ENCODE measurements at places on chromosomes 16 and 17.

GRCh38 chr17:17359271-17359670 lies 56.1 kb downstream of the NT5M start:
- no peak for DNase-seq

- DNase-seq: no peak
These were observed 37.7 kb downstream of the LYRM9 start for GRCh38 chr17:27855454-27855853.

GRCh38 chr16:50273888-50274325 lies 7.6 kb downstream of the ADCY7 start:
- no peak for DNase-seq

- no peak for DNase-seq
These were observed 205.1 kb upstream of the ELAC2 start for GRCh38 chr17:13222975-13223374.

DNA sequence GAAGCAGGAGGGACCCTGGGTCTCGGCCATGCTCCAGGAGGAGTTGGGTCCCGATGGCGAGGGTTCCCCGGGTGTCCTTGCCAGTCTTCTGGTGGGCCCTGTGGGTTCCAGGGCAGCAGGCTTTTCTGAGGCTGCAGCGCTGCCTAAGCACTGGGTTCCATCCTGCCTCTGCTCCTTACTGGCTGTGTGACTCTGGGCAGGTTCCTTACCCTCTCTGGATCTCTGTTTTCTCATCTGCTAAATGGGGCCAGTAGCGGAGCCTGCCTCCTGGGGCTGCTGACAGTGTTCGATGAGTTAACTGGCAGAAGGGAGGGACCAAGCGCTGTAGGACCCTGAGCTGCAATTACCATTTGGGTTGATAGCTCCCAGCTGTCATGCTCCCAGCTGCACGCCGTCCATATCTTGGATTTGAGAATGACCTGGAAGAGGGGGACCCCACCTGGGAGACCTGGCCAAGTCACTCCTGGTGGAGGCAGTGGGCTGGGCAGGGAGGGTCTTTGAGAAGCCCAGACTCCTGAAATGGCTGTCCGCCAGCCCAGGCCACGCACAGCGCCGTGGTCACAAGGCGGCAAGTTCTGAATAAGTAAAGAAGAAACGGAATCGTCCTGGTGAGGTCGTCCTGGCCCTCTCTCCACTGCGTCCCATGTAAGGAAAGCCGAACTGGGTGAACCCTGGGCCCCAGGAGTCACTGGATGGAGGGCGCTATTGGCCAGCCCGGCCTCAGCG lies 47.2 kb upstream of the GSE1 start:
- no peak for DNase-seq

DNA sequence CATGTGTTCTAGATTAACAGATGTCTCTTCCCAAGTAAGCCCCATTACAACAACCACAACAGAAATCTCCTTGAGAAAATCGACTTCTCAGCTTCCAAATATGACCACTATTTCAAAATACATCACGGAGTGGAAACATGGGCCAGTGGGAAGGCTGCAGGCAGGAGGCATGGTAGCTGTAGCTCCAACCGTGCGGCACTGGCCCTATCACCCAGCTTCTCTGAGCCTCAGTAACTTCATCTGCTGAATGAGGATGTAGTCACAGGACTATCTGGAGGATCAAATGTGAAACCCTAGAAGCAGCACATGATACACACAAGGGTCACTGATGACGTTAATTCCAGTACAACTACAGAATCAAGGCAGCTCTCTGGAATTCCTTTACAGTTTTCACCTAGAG lies 112.2 kb downstream of the VPS53 start:
- DNase-seq: no peak

GRCh38 chr17:48378238-48378637 lies 51.8 kb downstream of the SKAP1 start:
- DNase-seq: no peak

- DNase-seq: no peak
These were observed 13.5 kb upstream of the CACNG4 start for GRCh38 chr17:66950886-66951604.

- peak; percentile 39 for DNase-seq
These were observed 11.4 kb downstream of the DYNC1LI2 start for GRCh38 chr16:66740010-66740409.

DNA sequence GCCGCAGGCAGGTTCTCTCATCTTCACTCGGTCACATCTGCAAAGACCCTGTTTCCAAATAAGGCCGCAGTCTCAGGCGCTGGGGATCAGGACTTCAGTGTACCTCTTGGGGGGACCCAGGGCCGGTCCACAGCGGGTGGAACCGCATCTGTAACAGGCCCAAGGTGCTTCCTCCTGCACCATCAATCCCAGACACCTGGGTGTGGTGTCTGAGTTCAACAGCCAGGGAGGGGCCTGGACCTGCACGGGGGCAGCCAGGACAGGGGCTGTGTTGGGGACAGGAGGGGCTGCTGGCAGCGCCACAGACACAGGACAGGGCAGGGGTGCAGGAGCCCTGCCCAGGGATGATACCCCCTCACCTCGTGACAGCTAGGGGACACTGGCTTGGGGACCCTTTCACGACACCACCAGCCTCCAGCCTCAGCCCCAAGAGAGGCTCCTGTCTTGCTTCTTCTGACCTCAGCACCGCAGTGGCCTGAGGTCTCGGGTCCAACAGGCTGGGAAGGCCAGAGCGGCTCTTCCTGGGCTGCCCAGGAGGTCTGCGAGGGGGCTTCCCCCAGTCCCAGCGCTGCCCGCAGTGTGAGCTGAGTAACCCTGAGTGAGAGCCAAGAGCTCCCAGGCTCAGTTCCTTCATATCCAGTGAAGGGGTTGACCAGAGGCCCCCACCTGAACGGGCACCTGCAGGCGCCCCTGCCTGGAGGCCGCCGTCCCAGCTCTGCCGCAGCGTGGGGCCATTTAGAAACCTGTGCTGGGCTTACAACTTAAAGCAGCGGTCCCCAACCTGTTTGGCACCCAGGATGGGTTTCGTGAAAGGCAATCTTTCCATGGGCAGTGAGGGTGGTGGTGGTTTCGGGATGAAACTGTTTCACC lies 30.7 kb upstream of the BAHCC1 start:
- no peak for DNase-seq
